Endothelial cell of umbilical vein (primary cell): ENCODE measurements at places on chromosomes 2 and 18. TPM values are rescaled to one million over a fixed set of nuclear protein-coding genes. Genes with fewer than 3 reads are reported as not detected.

XDH gene
- not detected in 2 replicates for total RNA-seq

WDFY1 gene
- total RNA-seq = 66.0 and 68.7 TPM in 2 replicates

TTC39C gene
- 3.9 and 6.2 TPM in 2 replicates for total RNA-seq

PDIA6 gene
- 424 and 433 TPM in 2 replicates for total RNA-seq

STRADB gene
- total RNA-seq = 16.6 and 16.8 TPM in 2 replicates

RAB6C gene
- total RNA-seq = not detected in 2 replicates

STPG4 gene
- total RNA-seq = 0.21 and 0.53 TPM in 2 replicates
